ENCODE measurements at places on chromosomes 11 and 22. TPM values are rescaled to one million over a fixed set of nuclear protein-coding genes. Genes with fewer than 3 reads are reported as not detected.

DNA sequence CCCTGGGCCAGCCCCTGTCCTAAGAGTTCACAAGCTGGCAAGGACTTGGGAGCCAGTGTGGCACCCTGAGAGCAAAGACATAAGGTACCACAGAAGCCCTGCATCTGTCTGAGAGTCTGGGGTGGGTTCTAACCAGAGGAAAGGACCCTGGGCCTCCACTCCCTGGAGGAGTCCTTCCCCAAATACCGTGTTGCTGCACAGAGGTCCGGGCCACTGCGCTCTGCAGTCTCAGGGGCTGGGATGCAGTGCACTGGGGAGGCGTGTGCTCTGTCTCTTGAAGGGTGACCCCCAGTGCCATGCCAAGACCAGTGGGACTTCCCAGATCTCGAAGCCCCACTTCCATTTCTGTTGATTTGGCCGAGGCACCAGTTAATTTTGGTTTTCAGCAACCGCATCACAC, 4.3 kb upstream of the SH3BP1 start:
- no peak for DNase-seq

- no peak for DNase-seq
These were observed 108.6 kb downstream of the LARGE1 start for GRCh38 chr22:33811686-33812085.

DNA sequence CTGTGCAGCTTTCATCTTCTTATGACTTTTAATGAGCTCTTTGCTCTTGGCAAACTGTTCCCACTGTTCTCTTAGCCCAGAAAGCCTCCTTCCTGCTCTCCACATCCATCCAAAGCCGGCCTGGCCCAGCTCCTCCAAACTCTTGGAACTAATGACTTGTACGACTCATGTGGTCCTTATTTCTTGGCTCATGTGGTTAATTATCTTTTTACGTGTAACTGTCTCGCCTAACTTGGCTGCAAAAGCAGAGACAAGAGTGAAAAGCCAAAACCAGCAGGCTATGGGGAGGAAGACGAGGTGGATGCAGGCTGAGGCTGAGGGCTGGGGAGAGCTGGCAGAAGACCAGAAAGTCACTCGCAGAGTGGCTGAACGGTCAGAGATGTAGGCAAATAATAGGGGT, 5.5 kb downstream of the CSNK2A3 start:
- DNase-seq, result no peak

GRCh38 chr11:71470946-71471345, 17.9 kb downstream of the NADSYN1 start:
- no peak for DNase-seq

DNA sequence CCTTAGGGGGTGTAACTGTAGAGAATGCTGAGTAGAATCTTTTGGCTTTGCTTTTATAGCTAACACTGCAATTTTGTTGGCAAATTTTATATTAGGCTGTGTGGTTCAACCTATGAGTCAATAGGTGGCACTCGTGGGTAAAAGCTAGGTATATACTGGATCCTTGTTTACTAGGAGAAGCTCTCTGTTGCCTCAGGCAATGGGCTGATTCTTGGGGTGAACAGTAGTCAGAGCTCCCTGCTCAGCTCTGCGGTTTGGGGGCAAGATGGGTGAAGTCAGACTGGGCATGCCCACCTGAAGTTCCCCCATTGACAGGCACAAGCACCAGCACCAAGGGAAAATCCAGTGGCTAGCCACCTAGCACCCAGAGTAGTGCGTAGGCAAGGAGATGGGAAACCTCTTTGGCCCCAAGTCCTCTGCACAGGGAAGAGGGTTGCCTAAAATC, 238.7 kb downstream of the FAM181B start:
- no peak for DNase-seq

DNA sequence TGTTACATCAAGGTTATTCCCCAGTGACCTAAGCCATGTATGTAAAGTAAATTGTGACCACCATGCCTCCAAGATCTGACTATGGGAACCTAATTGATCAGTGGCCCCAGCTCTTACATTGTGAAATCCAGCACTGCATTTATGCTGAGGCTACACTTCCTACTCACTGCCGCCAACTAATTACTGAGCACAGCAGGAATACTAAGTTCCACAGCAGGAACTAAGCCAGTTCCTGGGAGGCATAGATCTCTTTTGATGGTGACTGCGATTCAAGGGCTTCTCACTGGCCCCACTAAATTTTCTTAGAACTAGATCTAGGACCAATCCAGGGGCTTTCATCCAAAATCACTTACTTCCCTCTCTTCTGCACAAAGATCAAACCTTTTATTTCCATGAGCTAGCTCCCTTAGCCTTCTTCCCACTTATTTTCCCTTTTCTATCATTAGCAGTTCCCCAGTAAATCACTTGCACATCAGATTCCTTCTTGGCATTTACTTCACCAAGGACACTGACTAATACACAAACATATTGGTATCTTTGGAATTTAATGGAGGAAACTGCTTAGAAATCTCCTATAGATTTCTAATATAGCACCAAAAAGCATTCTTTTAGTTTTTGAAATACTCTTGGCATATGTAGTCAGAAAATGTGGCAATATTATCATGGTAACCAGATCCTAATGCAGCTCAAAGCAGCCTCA, 46.0 kb downstream of the CNTN5 start:
- no peak for DNase-seq

GRCh38 chr22:17121233-17122195, at the start of gene TMEM121B:
Gene TMEM121B (minus strand): TSS chr22:17121360. CDS start chr22:17121127, 233 bp downstream.
- DNase-seq, result no peak

DNA sequence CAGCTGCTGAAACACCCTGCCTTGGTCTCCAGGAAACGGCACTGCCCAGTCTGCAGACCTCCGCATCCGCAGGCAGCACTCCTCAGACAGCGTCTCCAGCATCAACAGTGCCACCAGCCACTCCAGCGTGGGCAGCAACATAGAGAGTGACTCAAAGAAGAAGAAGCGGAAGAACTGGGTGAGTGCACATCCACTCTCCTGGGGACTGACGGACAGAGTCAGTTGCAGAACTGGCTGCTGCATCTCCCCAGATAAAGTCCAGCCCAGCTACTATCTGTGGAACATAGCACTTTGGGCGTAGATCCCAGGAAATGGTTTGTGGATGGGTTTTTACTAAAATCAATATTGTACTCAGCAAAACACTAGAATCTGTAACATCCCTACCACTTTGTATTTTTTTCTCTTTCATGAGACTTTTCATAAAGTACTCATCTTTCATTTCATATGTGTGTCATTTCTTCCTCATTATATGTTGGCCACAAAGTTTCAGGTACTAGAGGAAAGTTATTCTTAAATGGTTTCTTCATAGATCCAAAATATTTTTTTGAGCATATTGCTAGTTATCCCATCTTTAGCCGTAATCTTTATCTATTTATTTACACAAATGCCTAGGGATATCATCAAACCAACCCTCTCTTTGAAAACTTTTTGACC, 80.1 kb downstream of the DBX1 start:
- no peak for DNase-seq

DNA sequence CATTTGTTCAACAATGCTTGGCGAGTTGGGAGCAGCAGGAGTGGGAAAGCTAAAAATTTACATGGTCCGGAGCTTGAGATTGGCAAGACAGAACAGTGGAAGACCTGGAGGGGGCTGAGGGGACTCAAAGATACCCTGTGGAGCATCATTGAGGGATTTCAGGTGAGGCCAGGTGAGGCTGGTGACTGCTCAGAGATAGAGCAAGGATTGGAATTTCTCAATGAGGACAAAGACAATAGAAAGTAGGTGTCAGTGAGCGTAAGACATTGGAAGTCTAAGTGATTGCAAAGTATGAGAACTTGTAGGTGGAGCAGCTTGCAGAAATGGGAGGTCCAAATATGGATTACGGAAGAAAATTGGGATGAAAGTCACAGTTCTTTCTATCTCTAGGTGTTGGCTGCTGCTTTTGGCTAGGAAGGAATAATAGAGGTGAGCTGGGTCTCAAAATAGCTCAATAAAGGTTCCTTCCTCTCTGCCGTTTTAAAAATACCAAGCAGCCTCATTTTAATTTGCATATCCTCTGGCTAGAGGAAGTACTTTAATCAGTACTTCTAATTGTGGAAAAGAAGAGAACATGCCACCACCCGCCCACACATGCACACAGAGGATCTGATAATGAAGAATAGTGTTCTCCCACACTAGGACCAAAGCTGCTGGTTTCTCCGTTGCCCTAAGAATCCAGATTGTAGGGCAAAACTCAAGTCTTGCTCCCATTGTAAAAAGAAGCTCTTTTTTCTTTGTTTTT, 41.8 kb upstream of the SORL1-AS1 start:
- DNase-seq, result no peak

- no peak for DNase-seq
These were observed 4.9 kb downstream of the IGF2 start for GRCh38 chr11:2134022-2135010.

- DNase-seq, result no peak
These were observed 30.7 kb downstream of the PIWIL4 start for GRCh38 chr11:94597896-94598295.

L3MBTL2 gene
- total RNA-seq, result 18.8 TPM

DNA sequence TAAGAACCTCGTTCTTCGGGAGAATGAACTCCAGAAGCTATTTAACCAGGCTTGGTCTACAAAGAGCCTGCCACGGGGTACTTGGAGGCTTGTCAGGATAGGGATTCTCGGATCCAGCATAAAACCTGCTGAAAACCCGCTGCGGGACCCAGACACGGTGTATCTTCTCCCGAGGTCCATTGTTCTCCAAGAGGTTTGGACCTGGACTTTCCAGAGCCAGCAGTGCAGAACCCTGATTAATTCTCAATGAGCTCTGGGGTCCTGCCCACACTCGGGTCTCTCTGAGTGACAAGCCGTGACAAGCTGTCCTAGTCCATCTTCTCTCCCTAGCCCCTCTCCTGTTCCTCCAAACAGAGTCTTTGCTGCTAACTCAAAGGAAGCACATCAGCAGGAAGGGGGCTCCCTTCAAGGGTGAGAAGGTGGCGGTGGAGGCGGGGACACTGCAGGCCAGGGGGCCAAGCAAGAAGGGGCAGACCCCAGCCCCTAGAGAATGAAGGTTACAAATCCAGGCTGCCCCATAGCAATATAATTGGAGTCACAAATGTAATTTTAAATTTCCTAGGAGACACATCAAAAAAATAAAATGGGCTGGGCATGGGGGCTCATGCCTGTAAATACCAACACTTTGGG, 12.2 kb downstream of the SHANK2 start:
- DNase-seq, result peak; percentile 59

CNTF gene
- 2.2 TPM for total RNA-seq

OR8G5 gene
- total RNA-seq, result not detected

CHRNA10 gene
- 1.3 TPM for total RNA-seq

- DNase-seq, result no peak
These were observed 11.8 kb upstream of the APLNR start for GRCh38 chr11:57248780-57249383.

- no peak for DNase-seq
These were observed 25.5 kb downstream of the MYBPC3 start for GRCh38 chr11:47327025-47327424.

GRCh38 chr11:128919216-128919615, 23.5 kb downstream of the TP53AIP1 start:
- no peak for DNase-seq

DNA sequence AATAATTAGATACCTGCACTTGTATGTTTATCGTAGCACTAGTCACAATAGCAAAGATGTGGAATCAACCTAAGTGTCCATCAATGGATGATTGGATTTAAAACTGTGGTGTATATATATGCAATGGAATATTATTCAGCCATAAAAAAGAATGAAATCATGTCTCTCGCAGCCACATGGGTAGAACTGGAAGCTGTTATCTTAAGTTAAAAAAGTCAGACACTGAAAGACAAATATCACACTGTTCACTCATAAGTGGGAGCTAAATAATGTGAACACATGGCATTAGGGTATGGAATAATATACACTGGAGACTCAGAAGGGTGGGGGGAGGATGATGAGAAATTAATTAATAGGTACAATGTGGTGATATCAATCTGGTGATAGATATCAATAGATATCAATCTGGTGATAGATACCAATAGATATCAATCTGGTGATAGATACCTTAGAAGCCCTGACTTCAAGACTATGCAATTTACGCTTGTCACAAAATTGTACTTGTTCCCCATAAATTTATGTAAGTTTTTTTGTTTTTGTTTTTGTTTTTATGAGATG, 2.0 kb downstream of the LMO2 start:
- no peak for DNase-seq

GRCh38 chr22:37254867-37255233, 10.8 kb upstream of the RAC2 start:
- DNase-seq, result no peak

TEAD1 gene
- total RNA-seq, result 150 TPM
